CD4-positive, CD25-positive, alpha-beta regulatory T cell (primary cell): ENCODE measurements at places on chromosomes 12 and 14.

DNA sequence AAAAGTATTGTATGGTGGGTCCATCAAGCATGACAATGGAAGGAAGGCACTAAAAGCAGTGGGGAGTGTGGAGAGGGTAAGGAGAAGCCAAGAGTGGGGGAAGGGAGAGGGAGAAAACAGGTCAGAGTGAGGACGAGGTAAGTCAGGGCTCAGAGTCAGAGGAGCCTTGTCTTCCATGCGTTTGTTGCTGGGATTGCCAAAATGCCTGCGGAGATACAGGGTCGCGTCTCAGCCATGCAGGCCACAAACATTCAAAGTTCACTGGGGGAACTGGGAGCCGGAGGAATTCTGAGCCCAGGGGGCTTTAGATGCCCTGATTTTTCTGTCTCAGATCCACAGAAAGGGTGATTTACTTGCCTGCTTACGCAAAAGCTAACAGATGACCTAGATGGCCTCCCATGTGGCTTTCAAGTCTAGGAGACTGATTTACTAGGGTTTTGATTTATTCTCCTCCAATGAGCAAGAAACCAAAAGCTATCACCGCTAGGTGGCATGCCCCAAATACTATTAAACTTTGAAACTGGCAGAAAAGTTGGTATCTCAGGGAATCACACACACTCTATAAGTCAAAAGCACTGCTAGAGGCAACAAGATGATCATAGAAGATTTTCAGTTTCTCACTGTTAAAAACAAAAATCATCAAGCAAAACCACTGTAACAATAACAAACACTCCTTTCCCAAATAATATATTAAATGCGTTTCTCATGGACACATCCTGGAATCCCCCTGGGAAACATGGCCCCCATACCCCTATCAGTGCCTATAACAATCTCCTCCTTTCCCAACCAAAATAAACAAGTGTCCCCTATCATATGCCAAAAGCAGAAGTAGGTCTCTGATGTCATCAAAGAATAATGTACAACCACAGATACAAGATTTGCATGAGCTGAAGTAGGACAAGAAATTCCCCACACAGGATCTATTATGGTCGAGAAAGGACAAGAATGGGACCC is 26.6 kb upstream of the MDM1 start:
- DNase-seq, result peak; percentile 88

GRCh38 chr14:68767248-68767645 is 25.6 kb downstream of the ZFP36L1 start:
- no peak for DNase-seq

DNA sequence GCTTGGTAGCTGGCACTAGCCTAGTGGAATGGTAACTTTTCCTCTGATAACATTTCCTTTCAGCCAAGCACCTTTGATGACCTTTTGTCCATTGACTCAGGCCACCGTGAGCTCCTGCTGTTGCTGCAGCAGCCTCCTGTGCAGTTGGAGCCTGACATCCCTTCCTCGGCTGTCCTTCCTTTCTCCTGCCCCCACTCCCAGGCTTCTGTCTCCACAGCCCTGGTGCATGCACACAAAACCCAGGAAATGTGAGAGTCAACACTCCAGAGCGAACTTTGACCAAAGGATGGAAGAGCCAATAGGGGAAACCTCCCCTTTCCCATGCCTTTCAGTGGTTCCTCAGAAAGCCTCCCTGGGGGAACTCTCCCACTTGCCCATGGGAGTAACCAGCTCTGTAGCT is 115.0 kb downstream of the TMEM260 start:
- DNase-seq, result no peak

GRCh38 chr12:94674051-94674451 is 23.7 kb upstream of the TMCC3 start:
- no peak for DNase-seq

DNA sequence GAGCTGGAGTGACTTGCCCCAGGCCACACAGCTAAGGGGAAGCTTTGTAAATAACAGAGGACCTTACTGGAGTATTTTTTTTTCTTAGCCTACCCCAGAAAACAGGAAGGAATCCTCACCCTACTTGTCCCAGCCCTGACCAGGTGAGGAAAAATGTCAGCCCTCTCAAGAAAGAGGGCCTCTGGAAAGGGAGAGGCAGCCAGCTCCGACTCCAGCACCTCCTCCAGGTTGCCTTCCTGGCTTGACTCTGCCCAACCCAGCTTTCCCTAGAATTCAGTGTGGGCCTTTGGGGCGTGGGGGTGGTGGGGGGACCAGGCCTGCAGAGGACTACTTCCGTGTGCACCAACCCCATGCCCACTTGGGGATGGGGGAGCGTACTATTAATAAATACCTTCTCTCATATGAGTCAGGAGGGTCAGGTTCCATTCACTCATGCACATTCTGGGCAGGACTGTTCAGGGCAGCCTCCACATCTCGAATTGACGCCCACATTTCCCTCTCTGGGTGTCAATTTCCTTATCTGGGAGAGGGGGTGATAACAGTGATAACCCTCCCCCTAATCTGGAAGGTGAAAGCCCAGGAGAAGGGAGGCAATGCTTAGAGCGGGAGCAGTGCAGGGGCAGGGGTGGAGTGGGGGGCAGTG is 5.2 kb downstream of the RHOF start:
- DNase-seq, result no peak

DNA sequence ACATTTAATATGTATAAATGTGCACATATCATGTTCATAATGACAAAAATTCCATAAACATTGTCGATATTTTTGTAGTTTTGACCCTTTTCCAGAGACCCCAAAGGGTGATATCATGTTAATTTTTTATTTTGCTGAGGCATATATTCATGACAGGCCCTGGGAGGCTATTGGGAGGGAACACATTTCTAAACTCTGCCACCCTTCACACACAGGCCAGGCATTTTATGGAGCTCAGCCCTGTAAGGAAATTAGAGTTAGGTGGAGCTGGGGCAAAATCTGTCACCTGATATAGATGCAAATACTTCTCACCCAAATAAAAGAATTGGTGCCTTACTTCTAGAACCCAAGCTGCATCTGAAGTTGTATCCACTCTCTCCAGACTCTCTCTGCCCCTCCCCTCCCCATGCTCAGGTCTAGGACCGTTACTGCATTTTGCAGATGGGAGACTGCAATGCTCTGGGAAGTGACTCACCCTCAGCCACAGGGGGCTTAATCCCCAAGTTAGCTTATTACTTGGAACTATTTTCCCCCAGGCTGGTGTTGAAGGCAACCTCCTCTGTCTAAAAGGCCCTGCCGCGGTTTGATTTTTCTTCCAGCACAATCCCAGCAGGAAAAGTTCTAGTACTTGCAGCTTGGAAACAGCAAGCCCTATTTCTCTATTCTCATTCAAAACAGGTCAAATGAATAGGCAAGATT is 238.9 kb downstream of the EMP1 start:
- no peak for DNase-seq

DNA sequence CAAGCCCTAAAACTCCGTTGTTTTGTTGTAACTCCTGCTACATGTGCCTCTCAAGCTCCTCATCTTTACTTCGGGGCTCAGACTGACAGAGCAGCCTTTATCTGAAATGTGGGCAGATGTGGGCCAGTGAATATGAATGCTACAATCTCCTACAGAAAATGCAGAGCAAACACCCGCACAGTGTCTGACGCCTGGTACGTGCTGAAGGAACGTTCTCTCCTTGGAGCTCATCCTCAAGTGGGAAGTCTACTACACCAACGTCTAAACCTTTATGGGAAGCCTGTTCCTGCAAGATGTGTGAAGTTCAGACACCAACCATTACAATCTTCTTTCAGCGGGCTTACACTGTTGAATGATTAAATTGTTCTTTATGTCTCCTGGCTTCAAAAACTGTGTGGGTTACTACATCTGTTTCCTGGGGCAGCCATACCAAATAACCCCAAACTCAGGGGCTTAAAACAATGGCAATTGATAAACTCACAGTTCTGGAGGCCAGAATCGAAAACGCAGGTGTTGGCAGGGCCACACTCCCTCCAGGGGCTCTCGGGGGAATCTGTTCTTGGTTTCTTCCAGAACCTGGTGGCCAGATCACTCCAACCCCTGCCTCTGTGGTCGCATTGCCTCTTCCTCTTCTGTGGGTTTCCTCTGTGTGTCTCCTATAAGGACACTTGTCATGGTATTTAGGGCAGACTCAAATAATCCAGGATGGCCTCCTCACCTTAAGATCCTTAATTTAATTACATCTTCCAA is 179.7 kb upstream of the PLXNC1 start:
- DNase-seq, result no peak

- DNase-seq, result peak; percentile 5
Measured at GRCh38 chr14:63542231-63542999, 762 bp downstream of the PPP2R5E start.

DNA sequence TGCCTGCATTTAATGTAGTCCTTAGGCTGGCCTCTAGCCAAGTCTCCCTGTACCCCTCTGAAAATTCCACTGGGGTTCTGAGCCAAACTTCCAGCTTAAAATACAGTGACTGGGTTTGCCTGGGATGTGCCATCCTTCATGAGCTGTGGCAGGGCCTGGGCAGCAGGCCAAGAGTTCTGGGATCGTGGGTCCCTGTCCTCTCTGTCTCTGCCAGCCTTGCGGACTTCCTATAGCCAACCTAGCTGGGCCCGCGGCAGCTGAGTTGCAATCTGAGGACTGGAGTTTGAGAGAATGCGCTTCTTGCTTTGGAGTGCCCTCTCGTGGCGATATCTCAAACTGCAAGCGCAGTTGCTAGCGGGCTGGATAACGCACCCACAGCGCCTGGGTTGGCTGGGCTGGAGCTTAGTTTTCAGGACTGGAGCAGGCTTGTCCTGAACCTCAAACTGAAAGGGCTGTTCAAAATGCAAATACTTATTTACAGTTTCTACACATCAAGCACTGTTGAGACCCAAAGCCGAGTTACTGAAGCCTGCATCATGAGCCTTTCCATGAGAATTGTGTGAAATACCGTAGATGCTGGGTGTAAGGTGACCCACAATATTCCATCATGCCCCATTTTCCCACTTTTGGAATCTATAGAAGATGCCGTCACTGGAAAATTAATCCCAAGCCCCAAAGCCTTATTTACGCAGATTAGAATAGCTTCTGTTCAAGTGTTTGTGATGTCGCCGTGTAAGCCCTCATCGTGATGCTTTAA is 7.3 kb upstream of the IFI27L2 start:
- DNase-seq, result peak; percentile 81

- DNase-seq, result no peak
Measured at GRCh38 chr14:71539650-71540285, 392.5 kb upstream of the RGS6 start.

DNA sequence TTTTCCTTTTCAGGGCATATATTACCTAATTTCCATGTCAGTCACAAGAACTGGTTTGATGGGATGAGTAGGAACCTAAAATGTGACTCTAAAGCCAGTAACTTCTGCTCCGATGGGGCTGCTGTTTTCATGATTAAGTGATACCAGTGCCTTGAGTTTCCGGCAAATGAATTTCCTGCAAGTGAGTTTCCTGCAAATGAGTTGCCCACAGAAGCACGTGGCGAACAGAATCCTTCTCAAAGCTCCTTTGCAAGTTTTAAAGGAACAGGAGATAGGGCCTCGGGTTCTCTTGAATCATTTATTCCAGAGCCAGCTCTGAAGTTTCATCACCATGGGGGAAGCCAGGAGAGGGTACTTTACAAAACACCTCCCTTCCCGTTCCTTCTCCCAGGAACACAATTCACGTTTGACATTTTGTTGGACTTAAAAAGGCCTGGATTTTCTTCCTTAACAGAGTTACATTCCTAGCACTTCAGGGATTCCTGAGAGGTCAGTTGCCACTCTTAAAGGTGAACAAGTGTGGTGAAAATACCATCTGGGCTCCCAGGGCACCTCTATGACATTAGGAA is 2.2 kb upstream of the PPTC7 start:
- peak; percentile 24 for DNase-seq

DNA sequence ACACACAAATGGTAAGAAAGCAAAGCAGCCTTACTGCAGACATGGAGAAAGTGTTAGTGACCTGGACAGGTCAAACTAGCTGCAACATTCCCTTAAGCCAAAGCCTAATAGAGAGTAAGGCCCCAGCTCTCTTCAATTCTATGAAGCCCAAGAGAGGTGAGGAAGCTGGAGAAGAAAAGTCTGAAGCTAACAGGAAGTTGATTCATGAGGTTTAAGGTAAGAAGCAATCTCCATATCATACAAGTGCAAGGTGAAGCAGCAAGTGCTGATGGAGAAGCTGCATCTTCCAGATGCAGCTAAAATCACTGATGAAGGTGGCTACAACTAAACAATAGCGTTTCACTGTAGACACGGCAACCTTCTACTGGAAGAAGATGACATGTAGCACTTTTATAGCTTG is 53.5 kb downstream of the PPP1R12A start:
- no peak for DNase-seq

GRCh38 chr12:108773798-108774788 is 42.8 kb upstream of the CORO1C start:
- no peak for DNase-seq
